ENCODE measurements at places on chromosomes 2 and 18. TPM values are rescaled to one million over a fixed set of nuclear protein-coding genes. Genes with fewer than 3 reads are reported as not detected.

ERFE gene
- 0.22 TPM for total RNA-seq

POMC gene
- total RNA-seq: 0.54 TPM

MEP1B gene
- 0.09 TPM for total RNA-seq

COL4A3 gene
- not detected for total RNA-seq

MC4R gene
- not detected for total RNA-seq

COLEC12 gene
- 32.4 TPM for total RNA-seq

All from dermis lymphatic vessel endothelial cell (primary cell).